Stimulated activated CD8-positive, alpha-beta memory T cell treated with anti-CD3 and anti-CD28 coated beads, Interleukin-7, amount 100 ng/mL, for 24 hours (primary cell): ENCODE measurements at places on chromosomes 16 and 17.

DNA sequence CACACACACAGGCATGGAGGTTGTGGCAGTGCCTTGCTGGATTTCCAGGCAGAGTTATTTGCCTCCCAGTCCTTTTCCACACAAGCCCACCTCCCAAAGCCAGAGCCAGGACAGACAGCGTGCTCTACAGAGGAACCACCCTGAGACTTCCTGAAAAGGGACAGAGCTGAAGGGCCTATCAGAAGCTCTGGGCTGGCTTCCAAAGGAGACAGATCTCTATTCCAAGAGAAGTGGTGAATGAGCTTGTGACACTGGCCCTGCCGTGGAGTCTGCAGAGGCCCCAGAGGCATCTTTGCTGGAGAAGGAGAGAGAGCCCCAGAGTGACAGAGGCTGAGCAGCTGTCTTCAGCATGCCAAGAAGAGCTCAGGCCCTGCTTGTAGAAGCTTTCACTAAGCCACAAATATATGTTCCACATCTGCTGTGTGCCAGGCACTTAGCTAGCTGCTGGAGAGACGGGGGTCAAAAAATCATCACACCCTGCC lies 8.3 kb upstream of the LPCAT2 start:
- no peak for DNase-seq

GRCh38 chr17:38848939-38849605 lies 4.4 kb downstream of the RPL23 start:
- DNase-seq = no peak

GRCh38 chr17:43877031-43877430 lies 30.1 kb downstream of the CD300LG start:
- DNase-seq = no peak

DNA sequence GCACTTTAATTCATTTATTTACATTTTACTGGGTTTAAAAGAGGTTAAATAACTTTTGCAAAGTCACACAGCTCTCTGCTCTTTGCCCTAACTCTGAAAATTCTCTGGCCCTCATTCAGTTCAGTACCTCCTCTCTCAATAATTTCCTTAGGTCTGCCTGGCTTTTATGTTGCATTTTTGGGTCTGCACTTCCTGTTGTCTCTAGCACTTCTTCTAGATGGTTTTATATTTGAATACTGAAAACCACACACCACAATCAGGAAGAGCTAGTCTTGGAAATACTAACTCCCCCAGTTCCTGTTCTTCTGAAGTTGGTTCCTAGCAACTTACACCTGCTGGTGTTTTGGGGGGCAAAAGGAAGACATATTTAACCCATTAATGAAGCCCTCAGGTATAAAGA lies 577.9 kb downstream of the HS3ST4 start:
- DNase-seq = no peak

- DNase-seq = no peak
Observed at GRCh38 chr16:50602531-50603205, 54.5 kb downstream of the NKD1 start.

GRCh38 chr16:1206326-1206725 lies 18.7 kb downstream of the TPSG1 start:
- no peak for DNase-seq

GRCh38 chr16:17466876-17467275 lies 3.9 kb downstream of the XYLT1 start:
- DNase-seq = no peak

DNA sequence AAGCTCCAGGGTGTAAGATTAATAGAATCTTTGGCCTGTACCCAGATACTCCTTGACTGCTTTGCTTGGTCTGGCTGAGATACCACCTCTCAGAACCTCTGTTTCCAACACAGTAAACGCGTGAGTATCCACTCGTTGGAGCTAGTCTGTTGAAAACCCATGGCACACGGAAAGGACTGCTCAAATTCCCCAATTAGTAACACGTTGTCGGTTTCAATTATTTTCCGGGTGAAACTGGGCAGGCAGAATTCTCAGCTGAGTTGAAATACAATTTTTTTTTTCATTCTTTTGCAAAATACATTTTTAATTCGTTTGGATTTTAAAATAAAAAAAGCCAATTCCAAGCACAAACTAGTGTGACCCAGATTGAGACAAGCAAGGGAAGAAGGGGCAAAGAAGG lies 120.5 kb downstream of the MAF start:
- DNase-seq = no peak

- DNase-seq = no peak
Observed at GRCh38 chr16:56865394-56866062, 521 bp downstream of the SLC12A3 start.

DNA sequence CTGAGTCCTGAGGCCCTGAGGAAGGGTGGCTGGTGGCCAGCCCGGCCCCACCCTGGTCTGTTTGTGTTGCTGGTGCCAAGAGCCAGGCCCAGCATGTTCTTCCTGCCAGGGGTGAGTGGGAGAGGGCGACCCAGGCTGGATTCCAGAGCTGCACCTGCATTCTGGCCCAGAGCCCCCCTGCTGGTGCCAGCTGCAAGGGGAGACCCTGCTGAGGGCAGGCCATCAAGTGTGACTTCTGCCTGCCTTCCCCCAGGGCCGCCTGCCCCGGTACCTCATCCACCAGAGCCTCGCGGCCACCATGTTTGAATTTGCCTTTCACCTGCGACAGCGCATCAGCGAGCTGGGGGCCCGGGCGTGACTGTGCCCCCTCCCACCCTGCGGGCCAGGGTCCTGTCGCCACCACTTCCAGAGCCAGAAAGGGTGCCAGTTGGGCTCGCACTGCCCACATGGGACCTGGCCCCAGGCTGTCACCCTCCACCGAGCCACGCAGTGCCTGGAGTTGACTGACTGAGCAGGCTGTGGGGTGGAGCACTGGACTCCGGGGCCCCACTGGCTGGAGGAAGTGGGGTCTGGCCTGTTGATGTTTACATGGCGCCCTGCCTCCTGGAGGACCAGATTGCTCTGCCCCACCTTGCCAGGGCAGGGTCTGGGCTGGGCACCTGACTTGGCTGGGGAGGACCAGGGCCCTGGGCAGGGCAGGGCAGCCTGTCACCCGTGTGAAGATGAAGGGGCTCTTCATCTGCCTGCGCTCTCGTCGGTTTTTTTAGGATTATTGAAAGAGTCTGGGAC lies 2.4 kb upstream of the TCAP start:
- no peak for DNase-seq

- no peak for DNase-seq
Observed at GRCh38 chr17:81817758-81818147, 13.8 kb downstream of the GCGR start.

DNA sequence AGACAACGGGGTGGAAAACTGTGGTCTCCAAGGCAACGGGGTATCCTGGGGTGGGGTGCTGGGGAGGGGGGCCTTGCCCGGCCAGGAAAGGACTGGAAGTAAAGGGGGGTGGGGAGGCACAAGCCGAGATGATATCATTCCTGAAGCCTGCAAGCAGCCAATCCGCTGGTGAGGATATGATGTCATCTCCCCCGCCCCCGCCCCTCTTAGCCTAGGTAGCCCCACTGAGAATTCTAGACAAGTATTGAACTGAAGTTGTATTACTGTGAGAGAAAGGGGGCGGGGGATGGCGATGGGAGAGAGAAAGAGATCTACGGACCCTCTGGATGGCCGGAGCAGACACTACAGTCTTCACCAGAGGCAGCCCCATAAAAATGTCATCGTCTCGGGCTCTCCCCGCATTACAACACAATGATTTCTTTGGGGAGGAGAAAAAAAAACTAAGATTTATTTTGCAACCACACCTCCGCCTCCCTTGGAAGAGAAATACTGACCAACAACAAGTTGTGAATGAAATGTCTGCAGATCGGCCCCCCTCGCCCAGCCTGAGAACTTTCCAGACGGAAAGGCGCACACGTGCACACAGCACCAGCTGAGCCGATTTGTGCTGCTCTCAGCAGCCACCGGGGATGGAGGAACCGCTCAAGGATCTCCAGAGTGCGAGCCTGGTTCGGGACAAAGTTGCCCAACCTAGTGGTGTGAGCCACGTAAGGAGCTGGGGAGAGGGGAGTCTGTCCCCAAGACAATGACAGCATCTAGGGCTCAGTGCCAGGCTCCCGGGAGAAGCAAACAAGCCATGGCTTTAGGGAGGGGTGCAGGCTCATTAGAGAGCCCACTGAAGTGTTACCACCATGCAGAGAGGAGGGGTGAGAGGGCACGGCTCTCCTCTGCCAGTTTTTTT lies 222.1 kb downstream of the SOX9 start:
- DNase-seq = no peak

DNA sequence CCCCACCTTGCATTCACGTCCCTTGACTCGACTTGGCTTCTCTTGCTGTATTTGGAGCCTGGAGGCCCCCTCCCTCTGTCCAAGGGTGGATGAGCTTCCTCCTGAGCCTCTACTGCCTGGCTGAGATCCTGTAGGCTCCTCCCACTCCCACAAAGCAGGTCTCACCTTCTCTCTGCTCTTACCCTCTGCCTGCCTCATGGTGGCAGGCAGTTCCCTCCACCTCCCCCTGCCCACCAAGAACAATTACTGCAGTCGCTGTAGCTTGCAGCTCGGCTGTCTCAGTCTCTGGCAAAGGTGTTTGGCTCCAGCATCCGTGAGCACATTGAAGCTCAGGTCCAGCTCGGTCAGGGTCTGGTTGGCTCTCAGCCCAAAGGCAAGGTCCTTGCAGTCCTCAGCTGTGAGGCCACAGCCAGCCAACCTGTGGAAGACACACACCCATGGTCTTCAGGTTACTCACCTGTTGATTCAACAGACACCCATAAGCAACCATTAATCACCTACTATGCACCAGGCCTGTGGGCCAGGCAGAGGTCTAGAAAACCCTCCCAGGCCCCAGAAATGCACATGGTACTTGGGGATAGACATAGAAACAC lies 42.6 kb downstream of the NLRP1 start:
- no peak for DNase-seq

- no peak for DNase-seq
Observed at GRCh38 chr17:58193641-58194255, 1.2 kb downstream of the EPX start.

GRCh38 chr16:19690196-19690595 lies 27.8 kb downstream of the KNOP1 start:
- no peak for DNase-seq

GRCh38 chr16:7521834-7522233 lies 189.2 kb downstream of the RBFOX1 start:
- DNase-seq = no peak

- no peak for DNase-seq
Observed at GRCh38 chr17:63402431-63403212, 43.5 kb downstream of the CYB561 start.

DNA sequence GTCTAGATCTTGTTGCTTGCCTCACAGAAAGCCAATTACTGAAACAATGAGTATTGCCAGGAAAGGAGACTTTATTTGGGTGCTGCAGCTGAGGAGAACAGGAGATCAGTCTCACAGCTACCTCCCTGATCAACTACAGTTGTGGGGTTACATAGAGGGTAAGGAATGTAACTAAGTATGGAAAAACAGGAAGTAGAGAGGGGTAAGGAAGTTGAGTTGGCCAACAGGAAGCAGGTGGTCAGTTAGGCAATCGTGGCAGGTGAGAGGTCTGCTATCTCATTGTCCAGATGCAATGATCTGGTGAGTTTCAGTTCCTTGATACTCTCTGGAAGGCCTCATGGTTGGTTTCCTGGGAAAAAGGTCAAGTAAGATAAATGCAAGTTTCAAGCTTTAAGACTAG lies 333.1 kb upstream of the GOT2 start:
- DNase-seq = no peak

GRCh38 chr16:17233318-17234002 lies 237.3 kb downstream of the XYLT1 start:
- DNase-seq = no peak

- DNase-seq = peak; percentile 69
Observed at GRCh38 chr16:3611146-3611975, at the start of gene SLX4. Gene SLX4, minus strand, starts transcription at chr16:3611606. Its CDS starts 2,642 bp downstream, at chr16:3608964.

GRCh38 chr16:68229431-68230175 lies 6.3 kb downstream of the ESRP2 start:
- DNase-seq = no peak

DNA sequence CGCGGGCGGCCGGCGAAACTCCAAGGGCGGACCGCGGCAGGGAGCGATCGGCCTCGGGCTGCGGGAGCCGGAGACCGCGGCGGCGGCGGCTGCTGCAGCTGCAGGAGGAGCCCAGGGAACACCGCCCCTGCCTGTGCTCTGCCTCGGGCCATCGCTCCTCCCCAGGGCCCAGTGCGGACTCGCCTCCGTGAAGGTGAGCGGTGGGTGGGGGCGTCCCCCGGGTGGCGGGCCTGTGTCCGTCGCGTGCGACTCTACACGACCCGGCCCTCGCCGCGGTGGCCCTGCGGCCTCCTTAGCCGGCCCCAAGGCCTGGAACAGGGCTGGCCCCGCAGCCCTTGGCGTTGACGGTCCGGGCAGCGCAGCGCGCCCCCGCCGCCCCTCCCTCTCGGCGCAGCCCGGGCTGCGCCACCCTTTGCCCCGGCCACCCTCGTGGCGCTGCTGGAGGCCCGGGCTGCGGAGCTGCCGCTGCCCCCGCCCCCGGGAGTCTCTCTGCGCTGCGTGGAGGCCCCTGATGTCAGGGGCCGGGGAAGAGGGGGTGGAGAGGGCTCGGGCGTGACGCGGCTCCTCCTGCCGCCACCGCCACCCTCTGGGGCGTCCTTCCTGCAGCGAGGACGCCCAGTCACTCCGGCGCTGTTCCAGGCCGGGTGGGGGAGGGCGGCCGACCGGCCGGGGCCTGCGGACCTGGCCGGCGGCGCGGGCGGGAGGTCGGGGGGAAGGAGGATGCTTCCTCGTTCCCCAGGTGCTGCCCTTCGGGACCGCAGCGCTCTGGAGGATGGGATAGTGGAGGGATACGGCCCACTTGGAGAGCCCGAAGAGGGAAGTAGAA lies 485 bp downstream of the DYNLL2 start:
- peak; percentile 28 for DNase-seq

DNA sequence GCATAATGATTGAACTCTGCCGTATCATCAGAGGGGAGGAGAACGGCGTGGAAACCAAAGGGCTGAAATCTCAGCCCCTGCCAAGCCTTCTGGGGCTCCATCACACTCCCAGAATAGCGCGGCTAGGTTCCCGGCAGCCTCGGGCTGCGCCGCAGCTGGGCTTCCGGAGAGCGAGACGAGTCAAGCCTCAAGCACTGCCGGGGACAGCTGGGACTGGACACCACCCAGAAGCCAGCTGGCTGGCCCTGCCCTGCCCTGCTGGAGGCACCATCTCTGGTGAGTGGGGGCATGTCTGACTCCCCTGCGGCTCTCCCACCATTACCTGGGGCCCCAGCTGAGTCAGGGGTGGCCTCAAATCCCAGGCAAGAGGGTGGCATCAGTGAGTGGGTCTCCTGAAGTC lies 7.2 kb upstream of the GPRC5C start:
- no peak for DNase-seq

GRCh38 chr17:82835122-82835521 lies 4.7 kb downstream of the ZNF750 start:
- no peak for DNase-seq

- no peak for DNase-seq
Observed at GRCh38 chr17:1447052-1447451, 9.0 kb downstream of the CRK start.

DNA sequence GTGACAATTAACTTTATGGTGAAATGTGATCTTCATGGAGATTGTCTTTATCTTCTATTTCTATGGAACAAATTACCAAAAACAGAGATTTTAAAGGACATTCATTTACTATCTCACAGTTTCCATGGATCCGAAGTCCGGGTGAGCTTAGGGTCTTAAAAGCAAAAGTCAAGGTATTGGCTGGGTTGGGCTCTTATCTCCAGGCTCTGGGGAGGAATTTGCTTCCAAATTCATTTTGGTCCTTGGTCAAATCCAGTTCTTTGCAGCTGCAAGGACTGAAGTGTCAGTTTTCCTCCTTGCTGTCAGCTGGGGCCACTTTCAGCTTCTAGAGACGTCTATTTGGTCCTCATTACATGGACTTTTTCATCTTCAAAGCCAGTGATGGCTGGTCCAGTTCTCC lies 395.8 kb upstream of the MAF start:
- DNase-seq = no peak

GRCh38 chr17:7034955-7035590 lies 742 bp upstream of the SLC16A13 start:
- DNase-seq = no peak

GRCh38 chr16:21685034-21685455 lies 21.3 kb downstream of the OTOA start:
- DNase-seq = no peak
